ENCODE measurements at places on chromosomes 3 and 15.

DNA sequence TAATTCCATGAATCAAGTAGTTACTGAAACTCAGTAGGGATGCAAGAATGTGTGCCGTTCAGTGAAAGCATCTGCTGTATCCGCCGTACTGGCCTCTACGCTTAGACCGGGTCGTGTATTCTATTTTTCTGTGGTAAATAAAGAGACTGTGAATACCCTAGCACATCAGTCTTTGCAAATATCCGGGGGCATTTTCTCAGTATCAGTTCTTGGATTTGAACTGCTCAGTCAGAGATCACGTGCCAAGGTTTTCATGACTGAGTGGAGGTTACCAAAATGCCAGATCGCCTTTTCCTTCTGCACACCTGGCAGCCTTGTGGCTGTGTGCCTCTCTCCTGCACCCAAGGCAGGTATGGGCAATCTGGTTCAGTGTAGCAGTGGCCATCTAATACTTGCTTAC, 377.0 kb downstream of the OCA2 start:
- DNase-seq, result no peak

DNA sequence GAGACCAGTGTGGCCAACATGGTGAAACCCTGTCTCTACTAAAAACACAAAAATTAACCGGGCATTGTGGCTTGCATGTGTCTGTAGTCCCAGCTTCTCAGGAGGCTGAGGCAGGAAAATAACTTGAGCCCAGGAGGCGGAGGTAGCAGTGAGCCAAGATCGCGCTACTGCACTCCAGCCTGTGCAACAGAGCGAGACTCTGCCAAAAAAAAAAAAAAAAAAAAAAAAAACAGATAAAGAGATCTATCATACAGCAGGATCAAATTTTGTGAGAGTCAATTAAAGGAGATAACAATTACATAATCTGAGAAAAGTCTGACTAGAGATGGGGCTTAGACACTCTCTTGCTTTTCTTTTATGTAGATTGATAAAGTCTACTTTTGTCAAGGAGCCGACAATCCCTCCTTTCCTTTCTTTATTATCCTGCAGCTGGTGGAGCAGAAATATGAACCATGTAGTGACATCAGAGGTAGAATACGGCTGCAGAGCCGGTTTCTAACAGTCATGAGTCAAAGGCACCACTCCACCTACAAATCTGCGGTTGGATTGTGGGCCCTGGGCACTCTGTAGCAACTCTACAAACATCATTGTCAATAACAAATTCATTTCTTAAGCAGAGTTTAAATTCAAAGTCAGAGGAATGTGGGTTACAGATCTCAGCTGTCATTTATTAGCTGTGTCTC, 9.0 kb downstream of the C2CD4A start:
- DNase-seq, result no peak

DNA sequence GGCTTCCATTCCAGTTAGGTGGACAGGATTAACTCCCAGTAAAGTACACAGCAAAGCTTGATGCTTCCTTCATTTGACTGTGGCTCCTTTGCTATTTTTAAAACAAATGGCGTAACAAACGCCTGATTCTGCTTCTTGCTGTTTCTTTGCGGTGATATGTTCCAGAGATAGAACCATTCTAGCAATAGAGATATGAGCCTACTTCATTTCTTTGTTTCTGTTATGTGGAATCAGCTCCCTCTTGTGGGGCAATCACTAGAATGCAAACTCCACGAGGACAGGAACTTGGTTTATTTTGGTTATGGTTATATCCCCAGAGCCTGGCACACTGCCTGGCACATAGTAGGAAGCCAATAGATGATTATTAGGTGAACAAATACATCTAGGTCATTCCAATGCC, 122.6 kb upstream of the SLC6A11 start:
- DNase-seq, result no peak

DNA sequence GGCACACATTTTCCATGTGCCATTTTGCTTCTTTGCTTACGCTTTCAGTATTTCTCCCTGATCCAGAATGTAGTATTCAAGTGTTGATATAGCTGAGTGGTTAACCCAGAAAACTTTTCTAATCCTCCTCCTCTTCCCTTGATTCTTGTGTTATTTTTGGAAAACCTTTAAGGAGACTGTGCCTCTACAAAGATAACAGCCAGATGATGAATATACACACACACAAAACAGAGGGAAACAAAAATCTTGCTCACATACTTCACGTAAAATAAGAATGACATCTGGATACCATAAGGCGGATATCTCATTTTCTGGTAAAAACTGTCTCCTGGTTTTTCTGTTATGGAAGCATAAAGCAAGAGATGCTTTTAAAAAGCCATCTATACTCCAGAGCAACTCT, 295.8 kb upstream of the THBS1 start:
- no peak for DNase-seq

DNA sequence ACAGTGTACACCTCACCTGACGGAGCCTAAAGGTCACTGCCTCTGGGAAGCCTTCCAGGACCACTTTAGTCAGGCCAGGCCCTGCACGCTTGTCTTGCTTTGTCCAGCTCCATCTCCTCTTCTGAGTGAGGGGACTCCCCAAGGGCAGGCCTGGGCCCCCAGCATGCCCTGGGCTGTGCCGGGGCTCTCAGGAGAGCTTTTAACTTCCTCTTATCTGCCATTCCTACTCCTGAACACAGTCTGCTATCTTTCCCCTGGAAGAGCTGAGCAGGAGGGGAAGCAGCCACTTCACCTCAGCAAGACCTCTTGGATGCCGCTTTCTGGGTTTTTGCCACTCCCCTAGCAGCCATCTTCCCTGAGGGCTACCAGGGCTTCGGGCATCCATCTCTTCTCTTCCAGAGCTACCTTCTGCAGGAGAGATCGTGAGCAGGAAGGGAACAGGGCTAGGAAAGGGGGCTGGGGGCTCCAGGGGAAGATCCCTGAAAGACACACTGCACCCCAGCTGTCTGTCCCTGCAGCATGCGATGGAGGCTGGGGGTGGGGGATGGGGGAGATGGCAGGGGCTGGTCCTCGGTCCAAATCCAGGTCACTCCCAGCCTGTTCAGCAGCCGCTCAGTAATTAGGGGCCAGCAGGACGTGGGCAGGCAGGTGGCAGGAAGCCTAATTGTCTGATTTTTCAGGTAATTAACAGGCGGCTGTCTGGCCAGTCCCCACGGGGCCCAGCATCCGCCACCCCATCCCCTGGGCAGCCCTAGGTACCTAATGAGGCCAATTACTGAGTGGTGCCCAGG, 19.9 kb upstream of the RPL29 start:
- DNase-seq, result no peak

DNA sequence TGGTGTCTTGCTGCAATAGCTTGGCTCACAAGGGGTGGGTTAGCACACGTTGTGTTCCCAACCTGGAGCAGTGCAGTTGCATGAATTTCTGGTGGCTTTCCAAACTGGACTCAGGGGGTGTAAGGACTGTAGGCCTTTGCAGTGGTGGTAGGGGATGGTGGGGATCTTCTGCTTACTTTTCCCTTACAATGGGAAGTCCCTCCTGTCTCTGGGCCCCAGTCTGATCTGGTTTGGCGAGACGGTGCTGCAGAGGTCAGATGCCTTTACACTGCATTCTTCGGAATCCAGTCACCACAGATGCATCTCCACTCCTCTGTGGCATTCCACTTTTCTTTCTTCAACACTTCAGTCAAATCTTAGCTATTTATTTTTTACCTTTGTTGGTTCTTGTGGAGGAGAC, 132.1 kb downstream of the DOCK3 start:
- no peak for DNase-seq

DNA sequence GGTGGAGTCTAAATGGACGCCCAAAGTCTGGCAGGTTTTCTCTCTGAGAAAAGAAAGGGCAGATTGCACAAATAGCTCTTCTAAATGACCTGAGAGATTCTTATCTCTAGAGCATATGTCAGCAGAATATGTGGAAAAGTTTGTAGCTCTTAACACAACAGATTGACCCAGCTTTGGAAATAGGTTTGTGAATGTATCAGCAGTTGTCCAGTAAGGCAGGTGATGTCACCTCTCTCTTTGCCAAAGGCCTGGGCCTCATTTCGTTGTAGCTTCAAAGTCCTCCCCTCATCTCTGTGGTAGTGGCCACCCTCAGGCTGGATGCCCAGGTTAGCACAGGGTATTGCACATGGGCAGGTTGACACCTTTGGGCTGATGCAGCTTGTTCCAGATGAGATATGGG, 36.0 kb downstream of the PDIA5 start:
- no peak for DNase-seq

DNA sequence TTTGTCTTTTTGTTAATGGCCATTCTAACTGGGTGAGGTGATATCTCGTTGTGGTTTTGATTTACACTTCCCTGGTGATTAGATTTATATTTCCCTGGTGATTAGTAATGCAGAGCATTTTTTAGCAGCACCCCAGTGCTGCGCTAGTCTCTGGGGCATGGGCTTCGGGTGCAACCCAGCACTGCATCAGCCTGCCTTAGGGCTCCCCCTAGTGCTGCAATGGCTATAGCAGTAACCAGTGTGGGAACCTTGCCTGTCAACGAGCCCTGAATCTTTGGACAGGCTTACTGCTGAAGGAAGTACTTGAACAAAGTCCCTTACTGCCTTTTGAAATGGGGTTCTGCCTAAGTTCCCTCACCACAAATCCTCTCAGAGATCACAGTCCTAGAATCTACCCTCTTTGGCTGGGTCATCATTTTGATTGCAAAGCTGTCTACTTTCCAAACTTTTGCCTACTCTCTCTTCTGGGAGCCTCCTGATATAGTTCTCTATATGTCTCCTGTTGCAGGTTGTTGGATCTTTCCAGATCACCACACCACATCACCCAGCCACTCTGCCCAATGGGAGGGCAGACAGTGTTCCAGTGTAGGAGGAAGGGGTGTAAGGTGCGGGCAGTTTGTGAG, 79.2 kb upstream of the CCNL1 start:
- peak; percentile 74 for DNase-seq

DNA sequence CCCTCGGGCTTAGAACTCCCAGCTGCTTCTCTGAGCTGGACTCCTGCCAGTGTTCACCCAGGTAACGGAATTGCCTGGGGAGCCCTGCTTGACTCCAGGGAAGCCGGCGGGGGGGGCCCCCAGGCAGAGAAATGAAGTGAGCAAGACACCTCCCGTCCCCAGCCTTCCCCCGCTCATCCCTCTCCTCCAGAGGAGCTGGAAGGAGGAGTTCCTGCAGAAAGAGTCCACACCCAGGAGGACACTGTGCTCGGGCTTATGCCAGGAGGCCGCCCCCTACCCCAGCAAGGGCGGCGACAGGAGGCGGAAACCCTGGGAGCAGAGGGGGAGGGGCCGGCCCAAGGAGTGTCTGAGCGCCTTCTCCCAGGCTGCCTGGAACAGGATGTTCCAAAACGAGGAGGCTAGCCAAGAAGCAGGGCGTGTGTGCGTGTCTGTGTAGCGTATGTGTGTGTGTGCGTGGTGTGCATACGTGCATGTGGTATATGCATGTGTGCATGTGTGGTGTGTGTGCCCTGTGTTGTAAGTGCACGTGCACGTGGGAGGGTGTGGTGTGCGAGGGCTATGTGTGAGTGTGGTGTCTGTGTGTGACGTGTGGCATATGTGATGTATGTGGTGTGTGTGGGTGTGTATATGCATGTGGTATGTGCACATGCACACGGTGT, 511.3 kb downstream of the SHQ1 start:
- DNase-seq, result no peak

DNA sequence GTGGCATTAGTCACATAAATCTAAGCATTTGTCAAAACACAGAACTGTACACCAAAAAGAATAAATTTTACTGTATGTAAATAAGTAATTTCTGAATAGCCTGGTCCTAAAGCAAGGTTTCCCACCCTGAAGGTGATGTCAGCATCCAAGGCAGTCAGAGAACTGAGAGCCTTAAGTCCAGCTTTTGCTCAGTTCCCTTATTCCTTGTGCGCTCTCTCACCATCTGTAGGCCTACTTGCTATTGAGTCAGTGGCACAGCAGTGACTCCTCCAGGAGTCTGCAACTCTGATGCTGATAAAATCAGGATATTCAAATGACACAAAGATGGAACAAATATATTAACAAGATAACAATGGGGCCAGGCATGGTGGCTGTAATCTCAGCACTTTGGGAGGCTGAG, 22.3 kb downstream of the VPS39 start:
- no peak for DNase-seq

GRCh38 chr3:126907557-126907956, 75.4 kb upstream of the PLXNA1 start:
- no peak for DNase-seq

DNA sequence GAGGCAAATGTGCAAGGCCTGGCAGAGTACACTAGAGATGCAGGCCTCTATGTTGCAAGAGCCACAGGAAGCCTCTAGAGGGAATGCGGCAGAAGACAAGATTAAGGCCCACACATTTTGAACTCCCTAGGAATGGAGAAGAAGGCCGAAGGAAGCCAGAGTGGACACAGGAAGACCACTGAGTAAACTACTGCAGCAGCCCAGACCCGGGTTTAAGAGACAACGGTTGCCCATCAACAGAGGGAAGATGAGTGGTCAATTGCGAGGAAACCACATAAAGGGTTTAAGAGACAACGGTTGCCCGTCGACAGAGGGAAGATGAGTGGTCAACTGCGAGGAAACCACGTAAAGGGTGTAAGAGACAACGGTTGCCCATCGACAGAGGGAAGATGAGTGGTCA, 14.6 kb downstream of the CHSY1 start:
- DNase-seq, result no peak

DNA sequence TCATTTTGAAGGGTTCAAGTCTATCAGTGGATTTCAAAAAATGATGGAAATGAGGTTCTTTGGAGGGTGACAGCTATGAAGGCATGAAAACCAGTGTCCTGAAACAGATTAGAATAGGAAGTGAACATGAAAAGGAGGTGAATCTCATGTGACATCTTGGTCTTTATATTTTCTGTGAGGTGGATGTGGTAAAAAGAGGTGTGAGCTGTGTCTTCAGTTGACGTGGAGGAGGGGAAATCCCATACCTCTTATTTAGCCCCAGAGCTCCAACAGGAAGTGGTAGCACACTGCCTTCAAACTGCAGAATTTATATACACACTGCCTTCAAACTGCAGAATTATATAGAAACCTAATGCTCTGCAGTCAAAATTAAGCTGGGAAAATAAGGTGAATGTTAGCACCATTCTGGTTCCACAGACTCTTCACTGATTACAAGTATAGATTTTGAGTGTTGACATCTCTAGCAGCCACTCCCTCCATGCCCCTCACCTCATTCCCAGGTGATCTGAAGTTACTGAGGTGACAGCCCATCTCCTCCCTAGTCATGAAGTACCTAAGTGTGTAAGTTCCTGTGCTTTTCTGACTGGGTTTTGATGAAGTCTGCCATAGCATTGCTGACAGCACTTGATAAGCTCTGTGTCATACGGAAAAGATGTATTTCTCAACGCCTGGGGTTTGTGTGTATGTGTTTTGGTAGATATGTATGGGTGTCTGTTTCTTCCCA, 2.7 kb downstream of the RAB8B start:
- no peak for DNase-seq

GRCh38 chr3:359672-360071, 163.1 kb downstream of the CHL1 start:
- DNase-seq, result no peak

Measured in stimulated activated CD4-positive, alpha-beta T cell treated with anti-CD3 and anti-CD28 coated beads, Interleukin-2, amount 100 ng/mL, for 48 hours (primary cell).